ENCODE measurements at places on chromosomes 7 and 10.
A peak's percentile ranks its signal among the peaks of the same experiment; 100 is the strongest.

GRCh38 chr7:124758327-124758726 is 7.3 kb downstream of the GPR37 start:
- no peak for DNase-seq

GRCh38 chr10:52212062-52212461 is 102.0 kb upstream of the DKK1 start:
- no peak for DNase-seq

DNA sequence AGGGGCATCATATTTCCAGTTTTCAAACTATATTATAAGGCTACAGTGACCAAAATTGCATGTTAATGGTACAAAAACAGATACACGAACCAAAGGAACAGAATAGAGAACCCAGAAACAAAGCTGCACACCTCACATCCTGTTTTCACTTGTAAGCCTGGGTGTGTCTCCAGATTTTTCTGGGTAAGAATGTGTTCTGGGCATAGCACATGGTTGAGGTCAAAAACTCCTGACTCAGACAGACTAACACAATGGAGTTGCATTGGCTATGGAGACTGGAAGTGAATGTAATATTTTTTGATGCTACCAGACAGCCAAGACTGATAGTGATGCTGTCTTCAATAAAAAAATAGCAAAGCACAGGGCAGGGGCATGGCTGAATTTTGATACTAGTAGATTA is 1175.2 kb downstream of the NXPH1 start:
- DNase-seq: no peak

DNA sequence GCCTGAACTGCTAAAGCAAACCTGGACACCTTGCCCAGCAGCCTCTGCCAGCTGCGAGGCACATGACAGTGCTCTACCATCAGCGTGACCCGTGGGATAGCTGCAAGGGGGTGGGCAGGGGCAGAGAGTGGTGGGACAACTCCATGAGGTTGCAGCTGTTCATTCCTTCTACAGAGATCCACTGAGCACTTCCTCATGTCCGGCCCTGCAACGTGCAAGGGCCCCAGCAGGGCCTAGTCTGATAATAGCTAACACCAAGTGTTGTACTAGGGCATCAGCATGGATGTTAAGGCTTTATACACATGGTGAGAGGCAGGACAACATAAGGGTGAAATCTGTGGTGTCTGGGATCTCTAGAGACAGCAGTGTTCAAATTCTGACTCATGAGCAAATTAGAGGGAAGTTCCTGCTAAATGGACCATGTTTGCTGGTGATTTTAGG is 14.3 kb downstream of the NOD1 start:
- peak; percentile 33 for DNase-seq

DNA sequence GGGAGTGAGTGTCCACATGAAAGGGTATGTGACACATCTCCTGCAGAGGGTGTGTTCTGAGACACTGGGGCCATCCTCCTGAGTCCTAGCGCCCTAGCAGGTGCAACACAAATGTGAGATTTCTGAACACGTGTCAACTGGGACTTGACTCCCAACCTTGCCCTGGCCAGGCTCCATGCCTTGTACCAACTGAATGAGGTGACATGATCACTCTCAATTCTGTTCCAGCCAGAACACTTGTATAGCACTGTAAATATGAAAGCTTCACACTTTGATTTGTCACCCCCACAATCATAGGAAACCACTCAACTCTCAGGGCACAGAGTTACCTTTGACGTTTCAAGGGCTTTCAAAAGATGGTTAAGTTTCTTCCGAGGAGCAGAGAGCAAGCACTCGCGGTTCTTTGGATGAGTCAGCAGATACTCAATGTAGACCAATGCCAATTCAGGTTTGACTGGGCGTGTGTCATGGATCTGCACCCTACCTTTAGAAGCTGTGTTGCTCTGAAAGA is 48.6 kb downstream of the NCAPG2 start:
- peak; percentile 64 for DNase-seq

- no peak for DNase-seq
Measured at GRCh38 chr10:15789793-15790525, 70.2 kb upstream of the ITGA8 start.

- no peak for DNase-seq
Measured at GRCh38 chr7:28955718-28956607, 2.2 kb downstream of the TRIL start.

DNA sequence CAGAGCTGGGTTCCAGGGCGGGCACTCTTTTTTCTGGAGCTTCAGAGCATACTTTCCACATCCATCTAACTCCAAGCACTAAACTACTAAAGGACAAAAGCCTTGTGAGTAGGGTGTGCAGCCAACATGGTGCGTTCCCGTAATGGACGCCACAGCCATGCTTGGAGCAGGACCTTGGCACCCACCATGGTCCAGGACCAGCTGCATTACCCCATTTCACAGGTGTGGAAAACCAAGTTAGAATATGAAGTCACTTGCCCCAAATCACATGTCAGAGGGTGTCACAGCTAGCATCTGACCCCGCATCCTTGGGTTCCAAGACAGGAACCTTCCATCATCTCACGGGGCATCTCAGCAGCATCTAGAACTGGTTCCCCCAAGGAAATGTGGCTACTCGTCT is 112.4 kb downstream of the SMURF1 start:
- DNase-seq: no peak

Measured in RPMI8226 (cell line).